Glutamatergic neuron (in vitro differentiated cells): ENCODE measurements at places on chromosomes 12 and 14. TPM values are rescaled to one million over a fixed set of nuclear protein-coding genes. Genes with fewer than 3 reads are reported as not detected.

Gene TRIM9
- 11.9 TPM for total RNA-seq

Gene ZFC3H1
- total RNA-seq, result 66.7 TPM

Gene CLEC9A
- not detected for total RNA-seq

DNA sequence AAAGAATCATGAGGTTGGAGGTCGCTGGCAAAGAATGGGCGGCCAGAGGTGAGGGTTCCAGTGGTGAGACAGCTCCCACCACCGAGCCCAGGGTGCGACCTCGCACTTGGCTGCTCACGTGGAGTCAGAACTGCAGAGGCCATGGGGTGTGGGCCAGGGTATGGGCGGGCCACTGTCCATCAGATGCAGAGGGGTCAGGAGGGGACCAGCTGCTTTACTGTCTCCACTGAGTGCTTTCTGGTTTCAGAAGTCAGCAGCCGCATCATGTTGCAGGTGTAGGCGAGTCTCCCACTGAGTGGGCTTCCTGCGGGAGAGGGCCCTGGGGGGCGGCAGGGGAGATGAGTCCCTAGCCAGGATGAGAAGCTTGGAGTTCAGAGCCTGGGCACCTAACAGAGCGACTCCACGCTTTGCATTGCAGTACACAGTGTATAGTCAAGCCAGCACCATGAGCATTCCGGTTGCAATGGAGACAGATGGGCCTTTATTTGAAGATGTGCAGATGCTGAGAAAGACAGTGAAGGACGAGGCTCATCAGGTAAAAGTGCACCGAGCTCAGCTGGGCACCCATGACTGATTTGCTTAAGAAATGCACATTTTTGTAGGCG, 46.9 kb upstream of the DYNC1H1 start:
- peak; percentile 48 for DNase-seq

DNA sequence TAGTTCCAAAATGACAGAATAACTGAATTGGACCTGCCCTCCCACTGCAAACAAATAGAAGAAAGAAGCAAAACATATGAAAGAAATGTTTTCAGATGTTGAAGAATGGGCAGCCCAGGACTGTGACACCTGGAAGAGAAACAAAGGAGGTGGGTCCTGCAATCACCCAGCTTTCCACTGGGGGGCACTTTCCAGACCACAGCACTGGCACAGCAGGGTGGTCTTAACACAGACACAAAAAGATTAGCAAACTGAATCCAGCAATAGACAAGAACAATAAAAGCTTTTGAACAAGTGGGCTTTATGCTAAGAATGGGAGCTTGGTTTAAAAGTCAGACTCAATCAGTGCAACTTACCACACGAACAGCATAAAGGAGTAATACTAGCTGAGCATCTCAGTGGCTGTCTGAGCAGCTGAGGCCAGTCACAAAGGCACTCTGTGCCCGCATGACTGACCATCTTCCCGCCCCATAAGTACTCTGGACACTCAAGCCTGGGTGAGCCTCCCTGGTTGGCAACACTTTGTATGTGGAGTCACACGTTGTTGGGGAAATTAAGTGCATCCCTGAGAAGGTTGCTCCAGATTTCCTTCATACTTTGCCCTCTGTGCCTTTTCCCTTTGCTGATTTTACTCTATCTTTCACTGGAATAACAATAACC, 27.7 kb downstream of the JKAMP start:
- peak; percentile 64 for DNase-seq

GRCh38 chr12:59828521-59828920, 232.7 kb downstream of the SLC16A7 start:
- DNase-seq, result no peak

DNA sequence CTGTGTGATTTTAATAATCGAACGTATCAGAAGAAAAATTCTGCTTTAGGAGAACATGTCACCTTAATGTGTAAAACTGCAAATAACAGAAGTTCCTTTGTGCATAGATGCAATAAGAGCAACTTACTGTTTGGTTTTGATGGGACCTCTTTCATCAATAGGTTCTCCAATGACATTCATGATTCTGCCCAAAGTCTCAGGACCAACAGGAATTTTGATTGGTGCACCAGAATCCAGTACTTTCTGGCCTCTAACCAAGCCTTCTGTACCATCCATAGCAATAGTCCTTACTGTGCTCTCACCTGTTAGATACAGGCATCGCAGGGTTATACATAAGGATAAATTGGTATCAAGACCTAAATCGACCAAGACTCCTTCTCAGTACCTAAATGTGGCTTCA, 1.1 kb downstream of the ATP5F1B start:
- DNase-seq, result no peak

DNA sequence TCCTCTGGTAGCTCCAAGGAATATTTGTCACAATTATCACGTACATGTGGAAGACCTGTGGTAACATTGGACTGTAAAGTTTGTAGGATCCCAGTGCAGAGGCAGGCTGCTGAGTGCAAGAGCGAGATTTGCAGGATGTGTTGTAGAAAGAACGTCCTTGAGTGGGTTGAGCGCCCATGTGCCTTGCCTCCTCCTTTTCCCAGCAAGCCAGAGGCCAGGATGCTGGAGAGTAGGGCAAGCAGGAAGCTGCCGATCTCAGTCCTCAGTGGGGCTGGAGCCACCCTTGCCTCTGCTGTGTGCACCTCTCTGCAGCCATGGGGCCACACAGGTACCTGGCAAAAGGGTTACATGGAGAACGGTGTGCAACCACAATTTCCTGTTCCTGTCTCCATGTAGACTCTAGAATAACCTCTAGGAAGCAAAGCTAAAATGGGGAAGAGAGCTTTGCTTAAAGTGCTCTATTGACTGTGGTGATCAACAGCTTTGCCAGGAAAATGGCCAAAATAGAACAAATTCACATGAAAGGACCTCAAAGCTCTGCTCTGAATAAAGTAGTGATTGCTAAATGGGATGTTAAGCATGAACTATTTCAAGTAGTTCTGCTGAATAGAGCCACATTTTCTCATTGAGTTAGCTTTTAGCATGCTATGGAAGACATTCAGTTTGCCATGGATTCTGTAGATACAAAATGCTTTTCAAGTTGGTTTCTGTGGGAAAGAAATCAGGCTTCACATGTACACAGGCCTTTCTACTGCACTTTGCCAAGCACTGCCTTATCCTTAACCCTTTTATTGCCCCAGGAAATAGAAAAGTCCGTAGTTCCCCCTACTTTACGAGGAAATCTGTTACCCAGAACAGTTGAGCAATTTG, 37.4 kb downstream of the ANKRD9 start:
- no peak for DNase-seq

- peak; percentile 27 for DNase-seq
Measured at GRCh38 chr12:121748218-121748570, 35.6 kb downstream of the TMEM120B start.

GRCh38 chr12:120381752-120382419, 12.9 kb upstream of the MSI1 start:
- no peak for DNase-seq

DNA sequence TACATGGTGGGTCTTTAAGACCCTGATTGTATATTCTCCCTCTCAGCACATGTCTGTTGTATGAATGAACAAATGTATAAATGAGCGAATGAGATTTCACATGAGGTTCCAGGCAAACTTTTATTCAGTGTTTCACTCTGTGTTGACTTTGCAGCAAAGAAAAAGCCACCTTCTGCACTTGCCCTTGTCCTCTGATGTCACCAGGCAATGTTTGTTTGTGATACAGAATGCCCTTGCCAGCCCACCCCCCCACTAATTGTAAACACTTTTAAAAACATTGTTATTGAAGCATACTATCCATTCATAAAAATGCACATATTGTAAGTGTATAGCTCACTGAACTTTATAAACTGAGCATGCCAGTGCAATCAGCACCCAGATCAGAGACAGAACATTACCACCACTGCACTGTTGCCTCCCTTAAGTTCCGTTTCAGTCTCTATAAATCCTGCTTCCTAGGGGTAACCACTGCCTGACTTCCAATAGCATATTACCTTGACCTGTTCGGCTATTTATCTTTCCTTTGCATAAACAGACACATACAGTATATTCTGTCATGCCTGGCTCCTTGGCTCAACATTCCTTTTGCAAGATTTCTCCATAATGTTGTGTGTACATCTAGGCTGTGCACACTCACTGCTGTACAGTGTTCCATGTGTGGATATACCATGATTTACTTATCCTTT, 11.3 kb upstream of the LTA4H start:
- no peak for DNase-seq
